ENCODE measurements at places on chromosomes 12 and 14.
A peak's percentile ranks its signal among the peaks of the same experiment; 100 is the strongest.

DNA sequence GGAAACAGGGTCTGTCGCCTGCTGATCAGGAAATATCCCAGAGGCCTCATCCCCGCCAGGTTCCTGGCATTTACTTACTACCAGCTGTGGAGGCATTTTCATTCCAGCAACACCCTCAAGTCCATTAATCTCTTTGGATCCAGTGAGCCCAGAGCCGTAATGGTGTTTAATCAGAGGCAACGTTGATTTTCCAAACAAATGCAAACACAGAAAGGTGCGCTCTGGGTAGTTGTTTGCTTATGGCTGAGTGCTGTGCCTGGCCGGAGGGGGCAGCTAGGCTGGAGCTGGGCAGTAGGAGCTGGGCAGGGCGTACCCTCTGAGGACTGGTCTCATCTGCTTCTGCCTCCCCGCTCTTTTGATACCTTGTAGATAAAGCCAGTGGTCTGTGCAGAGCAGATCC lies 110.6 kb downstream of the ADCK1 start:
- no peak for DNase-seq

GRCh38 chr12:28110329-28110728 lies 79.9 kb upstream of the CCDC91 start:
- no peak for DNase-seq

DNA sequence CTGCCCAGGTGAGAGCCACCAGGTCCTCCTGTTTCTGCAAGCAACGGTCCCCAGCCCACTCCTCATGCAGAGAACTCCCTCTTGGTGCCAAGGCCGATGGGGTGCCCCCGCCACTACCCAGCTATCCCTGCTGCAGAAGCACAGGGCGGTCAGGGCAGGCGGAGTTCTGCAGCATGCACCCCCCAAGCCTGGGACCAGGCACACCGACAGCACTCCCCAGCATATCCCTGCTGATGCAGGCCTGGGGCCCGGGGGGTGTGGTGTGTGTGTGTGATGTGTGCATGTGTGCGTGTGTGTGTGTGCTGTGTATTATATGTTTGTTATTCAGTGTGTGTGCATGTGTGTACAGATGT lies 27.7 kb upstream of the FZD10 start:
- DNase-seq, result no peak

- DNase-seq, result no peak
Measured at GRCh38 chr12:76318773-76319594, 29.2 kb downstream of the BBS10 start.

- DNase-seq, result peak; percentile 70
Measured at GRCh38 chr12:93569656-93570551, 2.6 kb upstream of the SOCS2 start.

- no peak for DNase-seq
Measured at GRCh38 chr12:1369460-1369859, 224.9 kb downstream of the FBXL14 start.

- no peak for DNase-seq
Measured at GRCh38 chr12:54421175-54421878, 2.3 kb upstream of the ITGA5 start.

- DNase-seq, result no peak
Measured at GRCh38 chr12:58888131-58888783, 32.0 kb downstream of the LRIG3 start.

- DNase-seq, result no peak
Measured at GRCh38 chr14:100282083-100282350, 24.2 kb downstream of the SLC25A29 start.

DNA sequence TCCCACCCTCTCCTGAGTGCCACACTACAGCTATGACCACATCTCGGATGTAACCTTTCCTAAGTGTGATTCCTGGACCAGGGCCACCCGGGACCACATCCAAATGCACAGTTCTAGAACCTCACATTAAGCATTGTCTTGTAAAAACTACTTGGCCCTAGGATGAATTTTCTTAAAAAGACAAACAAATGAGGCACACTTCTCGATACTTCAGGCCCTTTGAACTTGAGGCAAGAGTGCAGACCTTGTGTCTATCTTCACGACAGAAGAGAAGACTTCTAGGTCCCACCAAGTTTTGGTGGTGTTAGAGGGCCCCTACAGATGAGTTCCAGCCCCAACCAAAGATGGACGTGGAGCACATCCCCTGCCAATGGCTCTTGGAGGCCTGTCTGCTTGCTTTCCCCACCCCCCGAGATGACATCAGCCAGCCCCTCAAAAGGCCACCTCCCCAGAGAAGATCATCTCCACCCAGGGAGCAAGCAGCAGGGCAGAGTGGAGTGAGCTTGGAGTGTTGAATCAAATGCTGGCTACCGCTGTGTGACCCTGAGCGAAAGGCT lies 9.3 kb downstream of the ISCU start:
- DNase-seq, result no peak

GRCh38 chr12:89261982-89262381 lies 90.3 kb downstream of the DUSP6 start:
- DNase-seq, result no peak

Data from stimulated activated CD4-positive, alpha-beta T cell treated with anti-CD3 and anti-CD28 coated beads, Interleukin-4, amount 100 ng/mL, for 4 hours (primary cell).